ENCODE measurements at places on chromosomes 7 and 10. TPM values are rescaled to one million over a fixed set of nuclear protein-coding genes. Genes with fewer than 3 reads are reported as not detected.

GJD4 gene
- not detected for polyA plus RNA-seq

GNAI1 gene
- polyA plus RNA-seq = 5.3 TPM

GOLGA7B gene
- 0.46 TPM for polyA plus RNA-seq

TFEC gene
- 0.15 TPM for polyA plus RNA-seq

SSC4D gene
- 2.7 TPM for polyA plus RNA-seq

ZFAND4 gene
- polyA plus RNA-seq = 2.4 TPM

ACTL6B gene
- polyA plus RNA-seq = 0.03 TPM

ZNF488 gene
- 0.03 TPM for polyA plus RNA-seq

OR2A12 gene
- polyA plus RNA-seq = not detected

FRA10AC1 gene
- 15.0 TPM for polyA plus RNA-seq

GSTO2 gene
- 1.1 TPM for polyA plus RNA-seq

OPALIN gene
- 0.17 TPM for polyA plus RNA-seq

HTR5A gene
- not detected for polyA plus RNA-seq

CCL24 gene
- not detected for polyA plus RNA-seq

PTN gene
- polyA plus RNA-seq = 0.74 TPM

FAM13C gene
- 31.7 TPM for polyA plus RNA-seq

RUFY2 gene
- 3.1 TPM for polyA plus RNA-seq

- no peak for DNase-seq
Observed at GRCh38 chr10:72257051-72257892, 16.5 kb upstream of the DDIT4 start.

GRCh38 chr7:157241631-157242030 lies 95.2 kb upstream of the DNAJB6 start:
- DNase-seq = no peak

- DNase-seq = no peak
Observed at GRCh38 chr7:116327752-116328151, 117.4 kb downstream of the TES start.

- no peak for DNase-seq
Observed at GRCh38 chr7:95104739-95105138, 197.3 kb downstream of the PPP1R9A start.

DNA sequence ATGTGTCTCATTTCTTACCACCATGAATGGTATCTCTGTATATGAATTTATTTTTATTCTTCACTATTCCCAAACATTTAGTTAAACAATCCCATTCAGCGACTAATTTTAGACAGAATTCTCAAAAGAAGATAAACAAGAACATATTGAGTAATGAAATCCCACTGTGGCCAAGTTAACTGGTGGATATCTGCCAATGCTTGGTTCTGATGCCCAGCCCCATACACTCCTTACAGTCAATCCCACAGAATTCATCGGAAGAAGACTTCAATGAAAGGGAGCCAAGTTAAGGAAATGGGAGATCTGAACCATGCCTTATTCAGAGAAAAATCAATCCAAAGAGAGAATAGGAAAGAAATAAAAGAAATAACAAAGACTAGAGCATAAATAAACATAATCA lies 518.0 kb downstream of the XPNPEP1 start:
- DNase-seq = no peak

DNA sequence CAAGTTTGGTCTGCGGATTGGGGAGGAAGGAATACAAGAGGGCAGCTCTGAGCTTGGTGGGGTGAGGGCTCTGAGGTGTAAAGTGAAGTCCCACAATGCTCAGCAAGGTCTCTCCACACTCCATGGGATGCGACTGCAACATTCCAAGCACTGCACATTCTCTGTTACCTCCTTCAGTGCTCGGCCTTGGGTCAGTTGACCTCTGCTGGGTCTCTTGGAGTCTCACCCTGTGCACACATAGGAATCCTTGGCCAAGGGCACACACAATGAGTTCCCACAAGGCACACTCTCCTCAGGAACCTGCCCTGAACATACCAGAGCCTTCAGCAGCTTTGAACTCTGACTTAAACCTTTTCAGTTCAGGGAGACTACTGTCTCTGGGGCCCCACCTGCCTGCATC lies 2.4 kb upstream of the WDFY4 start:
- no peak for DNase-seq

DNA sequence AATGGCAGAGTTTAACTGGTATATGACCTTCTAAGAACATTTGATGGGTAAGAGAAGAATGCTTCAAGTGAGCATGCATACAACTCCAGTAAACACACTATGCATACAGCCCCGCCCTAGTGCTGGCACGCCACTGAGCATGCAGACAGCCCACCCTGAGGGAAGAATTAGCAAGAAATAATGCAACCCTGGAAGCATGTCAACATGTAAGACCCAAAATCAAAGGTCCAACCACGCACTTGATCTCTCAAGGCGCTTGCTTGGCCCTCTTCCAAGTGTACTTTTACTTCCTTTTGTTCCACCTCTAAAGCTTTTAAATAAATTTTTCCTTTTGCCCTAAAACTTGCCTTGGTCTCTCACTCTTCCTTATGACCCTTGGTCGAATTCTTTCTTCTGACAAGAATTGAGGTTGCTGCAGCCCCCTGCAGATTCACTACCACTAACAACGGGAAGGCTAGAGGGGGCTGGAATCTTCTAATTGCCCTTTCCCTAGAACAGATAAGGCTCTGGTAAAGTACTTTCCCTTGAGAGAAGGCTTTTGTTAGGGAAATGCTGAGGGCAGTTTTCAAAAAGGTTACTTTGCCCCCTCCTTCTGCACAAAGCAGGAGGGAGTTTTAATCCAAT lies 3.4 kb downstream of the FAM24B start:
- DNase-seq = no peak

- DNase-seq = peak; percentile 20
Observed at GRCh38 chr7:158811894-158812293, 17.4 kb downstream of the ESYT2 start.

DNA sequence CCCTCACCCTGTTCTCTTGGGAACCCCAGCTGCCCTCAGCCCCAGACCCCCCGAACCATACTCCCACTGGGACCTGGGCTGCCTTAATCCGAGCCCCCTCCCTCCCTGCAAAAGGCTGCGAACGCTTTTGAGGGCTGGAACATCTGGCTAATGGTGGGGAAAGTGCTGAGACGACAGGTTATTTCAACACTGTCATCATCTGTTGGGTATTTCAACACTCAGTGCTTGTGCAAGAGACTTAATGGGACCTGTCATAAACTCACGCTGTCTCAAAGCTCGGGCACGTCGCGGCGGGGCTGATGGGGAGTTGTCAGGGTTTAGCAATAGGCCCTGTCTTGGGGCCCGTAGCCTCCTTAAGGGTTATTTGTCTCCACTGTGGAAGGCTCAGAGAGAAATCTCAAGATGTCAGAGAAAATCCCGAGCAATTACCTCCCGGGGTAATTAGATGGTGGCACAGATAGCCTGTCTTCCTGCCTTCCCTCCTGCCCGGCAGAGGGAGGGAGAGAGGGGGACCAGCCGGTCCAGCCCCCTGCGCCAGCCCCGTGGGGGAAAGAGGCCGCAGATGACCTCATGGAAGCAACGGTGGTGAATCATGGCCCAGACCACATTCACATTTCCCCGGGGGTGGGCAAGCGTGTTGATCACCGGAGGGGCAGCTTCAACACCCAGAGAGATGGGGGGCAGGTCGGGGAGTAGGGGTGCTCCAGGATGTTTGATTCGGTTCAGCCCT lies 88.7 kb upstream of the MYL10 start:
- peak; percentile 81 for DNase-seq

GRCh38 chr7:47940088-47941013 lies 7.9 kb downstream of the PKD1L1 start:
- DNase-seq = peak; percentile 30

GRCh38 chr7:106281585-106282318 lies 3.0 kb downstream of the NAMPT start:
- no peak for DNase-seq

DNA sequence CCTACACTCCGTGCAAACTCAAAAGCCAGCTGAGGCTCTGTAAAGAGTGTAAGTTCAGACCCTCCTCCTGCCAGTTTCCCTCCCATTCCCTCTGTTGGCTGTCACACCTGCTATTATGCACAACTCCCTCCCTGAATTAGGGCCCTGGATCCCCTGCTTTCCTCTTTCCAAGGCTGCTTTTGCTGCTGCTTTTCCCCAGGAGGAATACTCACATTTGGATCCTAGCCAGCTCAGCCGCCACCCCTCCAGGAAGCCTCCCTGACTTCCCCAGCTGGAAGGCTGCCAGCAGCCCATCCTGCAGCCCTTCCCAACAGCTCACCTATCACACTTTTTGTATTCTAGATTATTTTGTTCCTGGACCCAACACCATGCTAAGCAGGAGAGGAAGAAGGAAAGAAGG lies 40.9 kb upstream of the WDR11 start:
- no peak for DNase-seq

GRCh38 chr7:92797284-92797683 lies 39.1 kb downstream of the CDK6 start:
- no peak for DNase-seq

DNA sequence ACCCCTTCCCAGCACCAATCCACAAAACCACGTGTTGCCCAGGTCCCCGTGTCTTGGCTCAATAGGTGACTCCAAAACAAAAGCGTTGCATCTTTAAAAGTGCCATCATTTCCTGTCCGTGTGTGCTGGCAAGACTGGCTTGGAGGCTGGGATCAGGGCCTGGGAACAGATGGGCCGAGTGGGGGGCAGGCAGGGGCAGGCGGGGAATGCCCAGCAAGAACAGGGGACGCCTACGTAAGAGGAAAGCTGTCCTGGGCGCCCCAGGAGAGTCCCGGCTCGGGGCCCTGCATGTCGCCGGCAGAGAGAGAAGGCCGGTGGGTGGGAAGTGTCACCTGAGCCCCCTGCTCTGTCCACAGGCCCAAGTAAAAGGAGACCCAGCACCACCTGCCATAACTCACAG lies 86.5 kb downstream of the PAXIP1 start:
- no peak for DNase-seq

- no peak for DNase-seq
Observed at GRCh38 chr7:54145716-54146115, 396.5 kb upstream of the VSTM2A start.

- no peak for DNase-seq
Observed at GRCh38 chr10:12993595-12993994, 7.9 kb downstream of the CCDC3 start.

DNA sequence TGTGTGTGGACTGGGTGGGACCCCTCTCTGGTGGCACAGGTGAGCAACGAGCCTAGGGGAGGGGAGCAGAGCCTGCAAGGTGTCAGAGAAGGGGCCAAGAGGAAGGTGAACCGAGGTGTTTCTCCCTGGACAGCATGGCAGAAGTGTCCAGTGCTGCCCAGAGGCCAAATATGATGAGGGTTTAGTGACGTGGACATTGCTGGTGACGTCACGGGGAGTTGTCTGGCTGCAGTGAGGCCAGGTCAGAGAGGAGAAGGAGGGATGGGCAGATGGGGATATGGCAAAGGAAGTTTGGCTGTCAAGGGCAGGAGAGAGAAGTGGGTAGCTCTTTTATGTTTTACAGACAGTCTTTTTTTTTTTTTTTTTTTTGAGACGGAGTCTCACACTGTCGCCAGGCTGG lies 2.6 kb upstream of the ZNF853 start:
- DNase-seq = no peak

- no peak for DNase-seq
Observed at GRCh38 chr7:18221377-18222293, 194.0 kb upstream of the PRPS1L1 start.

DNA sequence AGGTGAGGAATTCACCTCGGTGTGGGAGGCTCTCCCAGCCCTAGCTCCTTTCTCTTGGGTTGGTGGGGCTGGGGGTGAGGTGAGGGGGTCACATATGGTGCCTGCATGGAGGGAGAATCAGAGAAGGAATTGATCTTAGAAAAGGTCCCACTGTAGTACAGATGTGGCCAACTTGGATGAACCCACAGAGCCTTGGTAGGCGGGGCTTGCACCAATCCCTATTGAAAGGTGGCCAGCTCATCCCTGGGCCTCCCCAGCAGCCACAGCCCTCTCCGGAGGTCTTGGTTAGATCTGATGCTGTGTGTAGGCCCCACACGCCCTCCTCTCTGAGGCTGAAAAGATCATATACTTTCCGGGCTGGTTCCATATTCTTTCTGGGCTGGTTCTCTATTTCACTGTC lies 19.0 kb downstream of the HKDC1 start:
- no peak for DNase-seq

- DNase-seq = no peak
Observed at GRCh38 chr10:59234816-59235429, 58.5 kb downstream of the PHYHIPL start.

- DNase-seq = no peak
Observed at GRCh38 chr7:149598721-149599308, 101.2 kb upstream of the ZNF746 start.
